Activated CD4-positive, alpha-beta T cell treated with anti-CD3 and anti-CD28 coated beads, Interleukin-2, amount 50 U/mL, for 1 hour (primary cell): ENCODE measurements at places on chromosomes 5 and 9.

GRCh38 chr5:138849882-138850281 lies 25.3 kb downstream of the LRRTM2 start:
- no peak for DNase-seq

DNA sequence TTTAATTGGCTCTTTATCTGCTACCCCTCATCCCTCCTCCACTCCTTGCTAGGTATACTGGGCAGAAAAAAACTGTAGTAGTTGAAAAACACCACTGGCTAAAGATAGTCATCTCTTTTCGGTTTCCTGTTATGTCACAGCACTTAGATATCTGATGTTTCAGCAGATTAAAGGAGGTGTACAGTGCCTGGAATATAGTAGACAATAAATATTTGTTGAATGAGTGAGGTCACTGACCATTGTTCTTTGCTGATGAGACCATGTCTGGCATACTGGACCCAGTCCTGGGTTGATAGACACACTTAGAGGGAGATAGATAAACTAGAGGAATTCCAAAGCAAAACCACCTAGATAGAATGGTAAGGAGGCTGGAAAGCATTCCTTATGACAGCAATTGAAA lies 3.2 kb downstream of the GRPEL2 start:
- DNase-seq, result no peak

- no peak for DNase-seq
These were observed 67.8 kb downstream of the COL23A1 start for GRCh38 chr5:178522361-178522760.

DNA sequence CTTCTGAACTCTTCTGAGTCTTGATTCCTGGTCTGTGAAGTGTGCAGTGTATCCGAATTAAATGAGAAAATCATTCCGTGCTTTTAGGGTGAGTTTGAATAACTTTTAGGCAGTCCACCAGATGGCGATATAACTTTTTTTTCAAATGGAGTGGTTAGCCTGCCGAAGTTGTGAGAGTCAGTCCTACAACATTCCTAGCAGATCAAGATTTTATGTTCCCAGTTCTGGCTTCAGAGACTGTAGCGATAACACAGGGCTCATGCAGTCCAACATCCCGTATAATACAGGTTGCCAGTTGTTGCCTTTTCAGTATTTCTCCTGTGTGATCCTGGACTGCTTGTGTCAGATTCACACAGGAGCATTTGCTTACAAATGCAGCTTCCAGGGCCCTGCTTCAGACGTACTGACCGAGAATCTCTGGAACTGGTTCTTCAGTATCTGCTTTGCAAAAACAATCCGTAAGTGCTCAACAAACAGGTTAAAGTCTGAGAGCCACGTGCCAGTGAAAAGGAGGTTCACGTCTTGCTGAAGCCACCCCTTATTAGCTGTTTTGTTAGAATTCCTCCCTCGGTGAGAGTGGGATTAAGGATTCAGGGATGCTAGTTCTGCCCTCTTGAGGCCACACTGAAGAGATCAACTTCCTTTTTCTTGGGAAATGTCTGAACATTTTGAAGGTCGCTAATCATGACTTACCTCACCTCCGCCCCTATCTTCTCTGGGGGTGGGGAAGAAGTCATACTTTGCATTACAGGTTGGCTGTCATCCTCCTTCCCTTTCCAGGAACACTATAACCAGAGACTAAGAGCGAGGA lies 22.8 kb downstream of the SMIM3 start:
- DNase-seq, result no peak

DNA sequence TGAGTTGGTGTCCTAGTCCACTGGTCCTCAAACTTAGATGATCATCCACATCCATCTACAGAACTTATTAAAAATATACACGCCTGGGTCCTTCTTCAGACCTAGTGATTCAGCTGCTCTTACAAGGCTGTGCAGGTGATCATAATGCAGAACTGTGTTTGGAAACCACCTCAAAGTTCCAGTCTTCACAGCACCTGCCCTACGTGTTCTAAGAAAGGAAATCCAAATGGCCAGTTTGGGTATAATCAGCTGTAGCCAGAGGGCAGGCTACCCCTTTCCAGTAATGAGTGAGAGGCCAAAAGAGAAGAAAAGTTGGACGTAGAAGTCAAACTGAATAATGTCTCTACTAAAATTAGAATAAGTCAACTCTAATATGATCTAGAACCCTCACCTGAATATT lies 15.4 kb downstream of the REEP5 start:
- DNase-seq, result no peak

- DNase-seq, result no peak
These were observed 242.5 kb downstream of the BNC2 start for GRCh38 chr9:16627967-16628366.

- DNase-seq, result no peak
These were observed 34.8 kb downstream of the CD180 start for GRCh38 chr5:67161767-67162166.

- DNase-seq, result no peak
These were observed 165.9 kb downstream of the TMC1 start for GRCh38 chr9:72687331-72687730.

GRCh38 chr5:541539-542318 lies 17.5 kb upstream of the SLC9A3 start:
- no peak for DNase-seq

GRCh38 chr9:35993976-35994720 lies 36.2 kb upstream of the OR2S2 start:
- DNase-seq, result no peak

DNA sequence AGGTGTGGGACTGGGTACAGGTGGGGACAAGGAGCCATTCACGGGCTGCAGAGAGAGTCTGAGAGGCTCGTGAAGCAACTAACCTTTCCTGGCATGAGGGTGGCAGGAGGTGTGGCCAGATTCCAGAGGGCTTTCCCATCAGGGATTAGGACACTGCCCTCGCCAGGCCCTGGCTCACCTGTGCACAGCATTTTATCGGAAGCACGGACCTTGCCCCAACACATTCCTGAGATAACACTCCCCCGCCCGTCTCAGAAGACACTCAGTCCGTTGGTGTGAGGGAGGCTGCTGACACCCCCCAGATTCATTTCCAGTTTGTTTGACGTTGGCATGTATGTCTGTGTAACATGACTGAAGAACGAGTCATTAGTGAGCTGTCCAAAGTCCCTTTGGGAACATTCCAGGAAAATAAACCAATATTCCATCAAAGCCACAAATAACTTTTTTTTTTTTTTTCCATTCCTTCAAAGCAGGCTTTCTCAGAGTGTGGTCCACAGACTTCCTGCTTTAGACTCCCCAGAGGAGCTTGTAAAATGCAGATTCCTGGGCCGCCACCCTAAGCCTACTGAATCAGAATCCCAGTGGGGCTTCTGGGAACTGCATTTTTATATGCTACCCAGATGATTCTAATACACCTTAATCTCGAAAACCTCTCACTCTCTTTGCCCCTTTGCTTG lies 23.4 kb downstream of the WWC1 start:
- DNase-seq, result no peak

DNA sequence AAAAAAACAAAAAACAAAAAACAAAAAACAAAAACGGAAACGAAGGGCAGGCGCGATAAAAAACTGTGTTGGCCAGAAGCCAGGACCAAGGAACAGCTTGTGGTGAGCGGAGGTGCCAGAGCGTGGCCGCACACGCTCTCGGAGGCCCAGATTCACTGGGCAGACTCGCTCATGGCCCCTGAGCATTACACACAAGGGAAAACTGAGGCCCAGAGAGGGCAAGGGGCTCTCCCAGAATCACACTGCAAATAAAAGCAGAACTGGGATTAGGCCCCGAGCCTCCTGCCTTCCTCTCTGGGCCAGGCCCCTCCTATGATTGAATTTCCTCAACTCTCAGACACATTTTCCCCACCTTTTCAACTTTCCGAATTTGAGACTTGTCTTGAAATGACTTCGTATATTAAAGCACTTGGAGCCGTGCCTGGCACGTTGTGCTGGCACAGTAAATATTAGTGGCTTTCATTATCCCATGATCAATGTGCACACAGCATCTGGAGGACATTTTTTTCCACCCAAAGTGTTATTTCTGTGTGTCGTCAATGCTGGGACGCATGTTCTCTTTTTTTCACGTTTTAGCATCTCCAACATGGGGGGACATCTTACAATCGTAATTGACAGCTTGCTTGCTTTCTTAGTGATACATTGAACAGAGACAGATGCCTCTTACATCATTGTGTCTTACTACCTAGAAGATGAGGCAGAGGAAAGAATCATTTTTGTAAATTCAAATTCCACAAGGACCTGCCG lies 7.4 kb downstream of the FIBCD1 start:
- DNase-seq, result no peak

DNA sequence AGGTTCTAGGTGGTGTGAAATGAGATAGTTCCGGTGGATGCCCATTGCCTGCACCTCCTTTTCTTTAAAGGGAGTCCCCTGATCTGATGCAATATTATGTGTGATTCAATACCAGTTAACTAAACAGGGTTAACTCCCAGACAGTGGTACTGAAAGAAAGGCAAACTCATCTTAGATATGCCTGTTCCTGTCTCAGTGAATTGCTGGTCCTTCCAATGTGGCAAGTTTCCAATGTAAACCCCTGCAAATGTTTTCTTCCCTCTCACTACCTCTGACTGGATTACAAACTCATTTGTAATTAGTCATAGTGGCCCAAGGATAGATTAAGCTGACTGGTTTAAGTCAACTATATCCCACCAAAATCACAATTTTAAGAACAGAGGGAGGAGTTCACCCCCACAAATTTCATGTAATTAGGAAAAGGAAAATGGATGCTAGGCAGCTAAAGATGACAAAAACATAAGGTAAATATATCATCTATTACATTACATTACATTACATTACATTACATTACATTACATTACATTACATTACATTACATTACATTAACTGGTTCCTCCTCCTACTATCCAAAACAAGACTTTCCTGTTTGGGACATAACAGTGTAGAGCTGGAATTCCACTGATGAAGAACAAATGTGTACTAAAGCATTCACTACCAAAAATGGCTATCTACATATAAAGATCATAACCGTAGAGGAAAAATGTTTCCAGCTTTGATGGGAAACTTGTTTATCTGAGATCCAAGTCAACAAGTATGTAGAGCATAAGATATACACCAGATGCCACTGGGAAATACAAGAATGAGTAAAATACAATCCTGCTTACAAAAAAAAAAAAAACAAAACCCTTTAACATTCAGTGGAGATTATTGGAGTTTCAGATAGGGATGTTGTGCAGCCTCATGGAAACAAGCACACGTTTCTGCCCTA lies 121.5 kb upstream of the SNX2 start:
- no peak for DNase-seq

GRCh38 chr5:57741336-57741735 lies 258.7 kb upstream of the ACTBL2 start:
- DNase-seq, result no peak
